ENCODE measurements at places on chromosomes 1 and 21.

GRCh38 chr1:46003315-46003714 is 129.1 kb downstream of the PIK3R3 start:
- no peak for DNase-seq

DNA sequence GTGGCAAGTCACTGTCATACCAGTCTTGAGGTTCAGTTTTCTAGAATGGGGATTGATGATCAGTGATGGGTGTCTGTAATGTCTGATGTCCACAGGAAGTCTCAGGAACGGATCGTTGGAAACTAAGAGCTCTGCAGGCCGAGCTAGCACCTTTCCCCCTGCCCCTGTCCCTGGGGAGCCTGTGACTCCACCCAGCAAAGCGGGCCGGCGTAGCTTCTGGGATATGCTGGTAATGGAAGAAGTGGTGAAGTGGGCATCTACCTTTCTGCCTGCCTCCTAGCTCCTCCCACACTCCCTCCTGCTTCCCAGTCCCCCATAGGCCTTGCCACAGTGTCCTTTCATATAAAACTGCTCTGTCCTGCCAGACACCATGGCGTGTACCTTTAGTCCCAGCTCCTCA is 13.4 kb downstream of the HYI start:
- no peak for DNase-seq

GRCh38 chr1:27960762-27961645 is 1.2 kb downstream of the XKR8 start:
- DNase-seq = no peak

- DNase-seq = no peak
Observed at GRCh38 chr1:207919523-207920170, 8.7 kb upstream of the CD34 start.

DNA sequence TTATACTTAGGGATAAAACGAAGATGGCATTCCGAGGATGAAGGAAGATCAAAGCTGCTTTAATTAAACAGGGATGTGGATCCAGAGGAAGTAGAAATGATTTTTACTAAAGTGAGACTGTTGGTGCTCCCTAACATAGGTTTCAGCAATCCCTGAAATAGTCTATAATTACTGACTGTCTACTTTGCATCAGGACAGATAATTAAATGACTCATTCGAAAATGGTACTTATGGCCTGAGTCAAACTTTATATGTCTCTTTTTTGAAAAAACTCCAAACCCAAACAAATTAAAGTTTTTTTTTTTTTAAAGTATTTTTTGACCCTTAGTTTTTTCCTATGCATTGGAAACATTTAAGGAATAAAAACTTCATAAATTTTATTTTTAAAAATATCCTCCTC is 90.3 kb downstream of the LYST start:
- DNase-seq = no peak

DNA sequence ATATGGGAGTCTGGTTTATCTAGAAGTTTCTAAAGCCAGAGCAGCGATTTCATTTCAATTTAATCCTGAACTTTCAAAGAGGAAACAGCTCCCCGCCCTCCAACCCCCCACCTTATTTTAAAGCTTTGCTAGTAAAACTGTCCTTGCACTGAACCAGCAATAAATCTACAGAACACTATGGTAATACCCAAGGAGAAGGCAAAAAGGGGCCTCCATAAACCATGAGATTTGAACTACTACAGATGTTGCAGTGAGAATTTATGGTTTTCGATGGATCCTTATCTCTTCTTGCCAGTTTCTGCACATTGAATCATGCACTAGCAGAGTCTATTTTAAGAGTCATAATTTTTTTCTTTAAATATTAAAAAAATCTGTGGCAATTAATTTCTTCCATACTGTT is 64.8 kb upstream of the BEND5 start:
- no peak for DNase-seq

- no peak for DNase-seq
Observed at GRCh38 chr1:95230256-95230655, 3.8 kb upstream of the RWDD3 start.

DNA sequence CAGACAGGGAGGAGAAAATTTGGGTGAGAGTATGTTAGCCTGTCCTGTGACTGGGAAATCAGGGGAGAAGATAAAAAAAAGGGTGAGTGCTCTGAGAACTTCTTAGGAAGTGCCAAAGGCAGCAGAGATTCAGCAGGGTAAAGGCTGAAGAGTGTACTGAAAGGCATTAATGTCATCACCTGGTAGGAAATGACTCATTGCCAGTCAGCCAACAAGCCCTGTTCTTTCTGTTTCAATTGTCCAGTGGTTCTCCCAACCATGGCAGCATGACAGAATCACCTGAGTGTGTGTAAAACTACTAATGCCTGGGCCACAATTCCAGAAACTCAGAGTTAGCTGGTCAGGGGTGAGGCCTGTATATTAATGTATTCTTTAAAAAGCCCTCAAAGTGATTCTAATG is 83.5 kb downstream of the INTS7 start:
- no peak for DNase-seq

GRCh38 chr1:243798726-243799125 is 51.3 kb downstream of the AKT3 start:
- no peak for DNase-seq

GRCh38 chr1:93078203-93078602 is 880 bp upstream of the MTF2 start:
- DNase-seq = no peak

GRCh38 chr1:19315378-19316198 is 3.5 kb downstream of the SLC66A1 start:
- DNase-seq = no peak

GRCh38 chr1:200366577-200367253 is 43.1 kb downstream of the ZNF281 start:
- no peak for DNase-seq

DNA sequence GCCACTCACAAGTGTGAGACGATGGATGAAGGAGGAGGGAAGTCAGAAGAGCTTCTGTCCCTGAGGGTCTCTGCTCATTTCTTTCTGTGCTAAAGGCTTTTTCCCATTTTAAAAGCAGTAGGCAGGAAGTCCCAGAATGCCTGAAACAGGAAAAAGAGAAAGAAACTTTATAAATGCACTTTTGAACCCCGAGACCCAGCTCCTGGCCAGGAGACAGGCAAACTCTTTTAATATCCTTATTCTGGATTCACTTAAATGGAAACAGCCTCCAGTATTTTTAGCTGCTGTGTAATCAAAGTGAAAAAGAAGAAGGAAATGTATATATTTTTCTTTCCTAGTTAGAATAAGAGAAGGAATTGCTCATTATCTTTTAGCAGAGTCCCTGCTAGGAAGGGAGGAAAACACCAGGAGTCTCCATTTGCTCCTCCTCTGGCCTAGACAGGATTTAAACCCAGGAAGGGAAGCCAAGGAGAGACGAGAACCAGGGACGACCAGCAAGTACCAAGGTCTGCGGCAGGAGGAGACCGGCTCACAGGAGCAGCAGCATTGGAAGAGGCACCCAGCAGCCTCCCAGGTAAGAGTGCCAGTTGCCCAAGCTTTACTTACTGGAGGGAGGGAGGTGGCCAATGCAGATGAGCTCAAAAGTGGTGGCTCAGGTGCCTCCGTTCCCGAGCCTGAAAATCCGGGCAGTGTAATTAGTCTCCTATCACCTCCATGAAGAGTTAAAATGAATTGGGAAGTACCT is at the start of gene TNN:
Gene TNN (plus strand): TSS at position 472 of the 745 bp plus-strand sequence. CDS start 9,586 bp downstream, outside the sequence.
- DNase-seq = no peak

GRCh38 chr1:147598621-147599361 is 57.5 kb downstream of the BCL9 start:
- peak; percentile 59 for DNase-seq

- DNase-seq = no peak
Observed at GRCh38 chr21:28336314-28336713, 656.4 kb downstream of the LTN1 start.

DNA sequence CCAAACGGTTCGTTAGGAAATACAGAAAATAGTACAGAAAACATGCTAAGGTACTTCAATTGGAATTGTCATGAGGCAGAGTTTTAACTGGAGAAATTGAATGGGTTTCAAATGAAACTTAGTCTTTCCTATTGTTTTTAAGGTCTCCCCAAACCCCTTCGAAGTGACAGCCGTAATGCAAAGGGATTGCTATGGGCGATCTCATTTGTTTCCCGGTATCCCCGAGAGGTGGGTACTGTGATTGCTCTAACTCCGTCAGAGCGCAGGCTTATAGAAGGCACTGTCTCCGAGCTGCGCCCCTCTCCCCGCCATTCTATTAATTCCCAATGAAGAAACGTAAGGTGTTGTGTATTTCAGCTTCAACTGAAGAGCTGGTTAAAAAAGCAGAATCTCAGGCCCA is 22.0 kb upstream of the RNF187 start:
- DNase-seq = no peak

- no peak for DNase-seq
Observed at GRCh38 chr1:81375884-81376548, 424.7 kb upstream of the ADGRL2 start.

- no peak for DNase-seq
Observed at GRCh38 chr1:10614377-10615225, 139.9 kb downstream of the PEX14 start.

DNA sequence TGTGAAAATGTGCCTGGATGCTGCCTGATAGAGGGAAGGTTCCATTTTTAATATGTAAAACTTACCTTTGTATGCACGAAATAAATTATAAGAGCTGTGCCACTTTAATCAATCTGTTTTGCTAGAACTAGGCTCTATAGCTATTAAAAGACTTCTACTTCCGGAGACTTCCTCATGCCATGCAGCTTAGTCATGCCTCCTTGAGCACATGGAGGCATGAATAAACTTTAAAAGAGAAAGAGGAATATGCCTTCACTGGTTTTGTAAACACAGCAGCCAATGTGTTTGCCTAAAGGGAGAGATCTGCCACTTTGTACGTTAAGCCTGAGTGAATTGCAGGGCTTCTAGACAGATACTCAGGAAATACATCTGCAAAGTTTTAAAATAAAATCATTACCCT is 604.6 kb downstream of the LRRIQ3 start:
- DNase-seq = no peak

- DNase-seq = peak; percentile 83
Observed at GRCh38 chr1:6423321-6423999, 1.1 kb upstream of the ESPN start.

DNA sequence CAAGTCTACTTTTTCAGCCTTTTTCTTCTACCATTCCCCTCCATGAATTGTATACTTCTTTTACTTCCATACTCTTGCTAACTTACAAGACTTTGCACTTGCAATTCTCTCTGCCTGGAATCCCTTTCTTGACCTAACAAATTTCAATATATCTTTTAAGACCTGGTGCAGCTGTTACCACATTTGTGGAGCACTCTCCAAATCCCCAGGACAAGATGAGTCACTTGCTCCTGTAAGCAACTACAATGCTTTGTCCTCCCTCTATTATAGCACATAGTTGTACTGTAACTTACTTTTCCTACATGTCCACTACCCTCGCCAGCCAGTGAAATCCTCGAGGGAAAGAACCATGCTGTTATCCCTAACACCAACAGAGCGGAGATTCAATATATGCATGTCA is 43.1 kb downstream of the WARS2 start:
- no peak for DNase-seq

DNA sequence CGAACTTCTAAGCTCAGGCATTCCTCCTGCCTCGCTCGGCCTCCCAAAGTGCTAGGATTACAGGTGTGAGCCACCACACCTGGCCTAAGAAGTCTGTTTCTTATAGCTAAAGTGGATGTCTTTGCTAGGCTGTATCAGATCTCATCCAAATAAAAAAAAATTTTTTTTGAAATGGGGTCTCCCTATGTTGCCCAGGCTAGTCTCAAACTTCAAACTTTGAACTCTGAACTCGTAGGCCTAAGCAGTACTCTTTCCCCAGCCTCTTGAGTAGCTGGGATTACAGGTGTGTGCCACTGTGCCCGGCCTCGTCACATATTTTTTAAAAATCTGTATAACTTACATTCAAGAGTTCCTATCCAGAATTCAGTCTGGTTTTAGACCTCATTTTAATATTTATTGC is 40.5 kb downstream of the RPRD2 start:
- no peak for DNase-seq

- DNase-seq = no peak
Observed at GRCh38 chr1:38297842-38298241, 251.2 kb upstream of the POU3F1 start.

Data from stimulated activated CD8-positive, alpha-beta memory T cell treated with anti-CD3 and anti-CD28 coated beads, Interleukin-4, amount 100 ng/mL, for 48 hours (primary cell).